ENCODE measurements at places on chromosomes 4 and X.

GRCh38 chr4:158316264-158316663, 106.0 kb downstream of the TMEM144 start:
- no peak for DNase-seq

GRCh38 chrX:1246816-1247215, 21.8 kb upstream of the CSF2RA start:
- no peak for DNase-seq

GRCh38 chrX:40844471-40844870, 109.1 kb upstream of the MED14 start:
- DNase-seq: no peak

DNA sequence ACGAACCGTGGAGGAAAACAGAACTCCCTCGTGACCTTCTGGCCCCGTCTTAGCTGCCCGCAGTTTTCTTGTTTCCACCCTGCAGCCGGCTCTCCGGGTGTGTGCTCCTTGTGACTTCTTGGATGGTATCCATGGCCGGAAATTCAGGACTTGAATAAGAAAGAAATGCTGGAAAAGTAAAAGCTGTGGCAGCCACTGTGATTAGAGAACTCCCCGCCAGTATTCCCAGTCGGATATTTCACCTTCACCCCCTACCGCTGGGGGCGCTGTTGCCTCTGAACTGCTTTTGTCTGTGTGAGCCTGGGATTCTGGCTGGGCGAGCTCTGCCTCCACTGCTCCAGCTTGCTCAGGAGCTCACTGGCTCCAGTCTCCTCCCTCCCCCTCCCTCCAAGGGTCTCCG, 41.5 kb upstream of the CYP4V2 start:
- DNase-seq: no peak

GRCh38 chr4:24862073-24862751, 50.6 kb downstream of the CCDC149 start:
- DNase-seq: no peak

- no peak for DNase-seq
Measured at GRCh38 chr4:121139533-121140222, 24.4 kb downstream of the TNIP3 start.

DNA sequence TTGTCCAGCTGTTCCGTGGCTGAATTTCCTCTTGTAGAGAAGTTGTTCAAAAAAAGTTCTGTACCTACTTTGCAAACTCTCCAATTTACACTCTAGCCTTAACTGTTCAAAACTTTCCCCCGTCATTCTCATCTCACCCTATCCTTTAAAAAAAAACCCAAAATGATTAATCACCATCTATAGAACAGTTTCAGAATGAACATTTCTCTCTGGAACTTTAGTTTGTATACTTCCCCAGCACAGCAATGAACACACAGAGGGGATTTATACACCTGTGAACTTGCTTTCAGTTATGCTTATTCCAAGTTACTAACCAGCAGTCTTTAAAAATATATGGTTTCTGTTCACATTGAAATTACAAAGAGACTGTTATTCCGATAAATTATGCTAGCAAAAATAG, 1.2 kb downstream of the GEMIN8 start:
- no peak for DNase-seq

DNA sequence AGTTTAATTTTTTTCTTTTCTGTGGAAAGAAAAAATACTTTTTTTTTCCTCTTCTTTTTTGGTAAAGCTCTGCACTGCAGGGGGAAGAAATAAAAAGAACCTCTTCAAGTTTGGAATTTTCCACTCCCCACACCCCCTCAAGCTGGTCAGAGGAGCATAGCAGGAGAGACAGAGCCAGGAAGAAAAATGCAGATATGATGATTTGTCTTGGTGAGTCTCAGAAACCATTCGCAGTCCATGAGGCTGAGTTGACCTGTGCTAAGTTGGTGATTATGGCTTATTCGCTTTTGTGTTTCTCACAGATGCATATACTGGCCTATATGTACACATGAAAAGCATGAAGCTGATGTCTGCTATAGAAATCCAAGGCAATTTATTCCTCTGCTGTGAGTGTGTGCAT, 205.9 kb downstream of the LDB2 start:
- DNase-seq: no peak

DNA sequence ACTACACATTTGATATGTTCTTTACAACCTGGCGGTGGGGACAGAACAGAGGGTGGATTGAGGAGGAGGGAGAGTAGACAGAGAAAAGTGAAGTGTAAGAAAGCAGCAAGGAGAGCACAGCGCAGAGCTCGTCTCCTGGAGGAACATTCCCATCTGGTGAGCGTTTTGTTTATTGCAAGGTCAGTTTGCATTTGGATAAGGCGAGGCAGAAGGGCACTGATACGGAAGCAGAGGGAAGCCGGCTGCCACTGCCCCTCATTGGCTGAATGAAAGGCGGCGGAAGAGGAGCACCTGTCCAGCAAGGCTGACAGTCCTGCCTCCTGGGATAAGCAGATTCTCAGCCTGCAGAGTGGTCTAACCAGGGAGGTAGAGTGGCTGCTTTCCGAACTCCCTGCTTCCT, 83.2 kb downstream of the GPR143 start:
- no peak for DNase-seq

DNA sequence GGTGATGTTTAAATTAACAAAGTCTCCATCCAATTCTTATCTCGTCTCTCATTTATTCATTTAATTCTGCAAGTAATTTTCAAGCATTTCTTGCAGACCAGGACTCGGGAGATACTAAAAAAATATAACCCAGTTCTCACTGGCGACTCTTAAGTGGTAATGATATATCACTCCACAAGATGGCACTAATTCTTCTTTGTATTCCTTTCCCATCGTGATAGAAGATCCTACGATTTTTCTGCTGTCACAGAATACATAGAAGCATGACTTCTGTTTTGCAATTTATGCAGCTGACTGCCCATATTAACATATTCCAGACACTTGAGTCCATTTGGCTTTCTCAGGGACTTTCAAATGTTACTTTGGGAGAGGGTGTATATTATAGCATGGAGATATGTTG, 64.0 kb upstream of the FGF13 start:
- DNase-seq: no peak

GRCh38 chr4:14848229-14848628, 154.1 kb upstream of the CPEB2 start:
- DNase-seq: no peak

GRCh38 chr4:99934891-99935290, 11.5 kb downstream of the DNAJB14 start:
- no peak for DNase-seq

GRCh38 chr4:6778435-6778834, 4.1 kb upstream of the KIAA0232 start:
- no peak for DNase-seq

Measured in cerebellar nuclear complex (tissue), 1 donor.